ENCODE measurements at places on chromosomes 2 and 18.

- no peak overlapping the region for H3K4me3 ChIP-seq
- peaks cover 26% of the 10 kb centered on the region for H3K4me1 ChIP-seq
- peaks cover 2% of the 10 kb centered on the region for H3K27me3 ChIP-seq
- no peaks in the 10 kb centered on the region for H3K36me3 ChIP-seq
- H3K27ac ChIP-seq = no peak overlapping the region
These were observed 5.0 kb downstream of the NT5DC4 start for GRCh38 chr2:112725545-112726457.

DNA sequence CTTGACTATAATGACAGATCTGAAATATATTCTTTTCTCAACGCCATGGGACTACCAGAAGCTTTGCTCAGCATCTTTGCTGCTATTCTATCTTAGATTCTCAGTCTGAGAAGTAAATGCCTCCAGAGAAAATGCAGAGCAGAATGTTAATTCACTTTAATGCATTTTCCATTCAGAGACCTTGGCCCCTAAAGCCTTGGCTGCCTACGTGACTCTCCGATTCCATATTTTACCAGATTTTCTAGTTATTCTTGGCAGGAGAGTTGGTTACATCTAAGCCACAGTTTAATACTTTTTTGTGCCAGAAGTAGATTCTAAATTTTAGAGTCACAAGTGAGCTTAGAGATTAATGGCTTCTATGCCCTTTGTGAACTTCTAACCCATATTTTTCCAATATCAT, 837.1 kb upstream of the POU3F3 start:
- no peak overlapping the region for H3K4me3 ChIP-seq
- no peaks in the 10 kb centered on the region for H3K36me3 ChIP-seq
- no peaks in the 10 kb centered on the region for H3K4me1 ChIP-seq
- no peaks in the 10 kb centered on the region for H3K27me3 ChIP-seq
- H3K27ac ChIP-seq = no peak overlapping the region
- no peak for DNase-seq

DNA sequence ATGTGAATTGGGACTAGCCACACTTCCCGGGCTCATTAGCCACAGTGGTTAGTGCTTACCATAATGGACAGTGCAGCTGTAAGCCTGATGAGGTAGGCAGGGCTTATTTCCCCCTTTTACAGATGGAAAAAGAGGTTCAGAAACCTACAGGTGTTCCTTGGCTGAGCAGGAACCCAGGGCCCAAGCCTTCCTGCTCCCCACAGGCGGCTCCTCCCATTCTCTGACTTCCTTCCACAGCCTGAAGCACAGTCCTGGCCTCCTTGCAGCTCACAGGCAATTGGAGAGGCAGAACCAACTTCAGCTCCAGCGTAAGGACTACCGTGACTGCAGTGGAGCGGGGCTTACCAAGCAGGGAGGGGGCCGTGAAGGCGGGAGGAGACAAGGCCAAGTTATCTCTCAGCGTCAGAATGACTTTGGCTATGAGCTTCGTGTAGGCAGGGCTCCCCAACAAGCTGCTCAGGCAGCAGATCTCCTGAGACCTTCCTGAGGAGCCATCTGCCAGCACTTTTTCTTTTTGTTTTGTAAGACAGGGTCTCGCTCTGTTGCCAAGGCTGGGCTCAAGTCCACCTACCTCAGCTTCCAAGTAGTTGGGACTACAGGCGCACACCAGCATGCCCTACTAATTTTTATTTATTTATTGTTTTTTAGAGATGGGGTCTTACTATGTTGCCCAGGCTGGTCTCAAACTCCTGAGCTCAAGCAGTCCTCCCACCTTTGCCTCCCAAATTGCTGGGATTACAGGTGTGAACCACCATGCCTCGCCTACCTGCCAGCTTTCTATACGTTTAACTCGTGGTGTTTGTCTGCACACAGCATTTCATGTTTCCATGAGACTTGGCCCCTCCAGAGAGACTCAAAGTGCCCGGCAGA, 34.2 kb upstream of the NT5DC4 start:
- peaks cover 28% of the 10 kb centered on the region for H3K4me1 ChIP-seq
- H3K27ac ChIP-seq = no peak overlapping the region
- no peaks in the 10 kb centered on the region for H3K27me3 ChIP-seq

DNA sequence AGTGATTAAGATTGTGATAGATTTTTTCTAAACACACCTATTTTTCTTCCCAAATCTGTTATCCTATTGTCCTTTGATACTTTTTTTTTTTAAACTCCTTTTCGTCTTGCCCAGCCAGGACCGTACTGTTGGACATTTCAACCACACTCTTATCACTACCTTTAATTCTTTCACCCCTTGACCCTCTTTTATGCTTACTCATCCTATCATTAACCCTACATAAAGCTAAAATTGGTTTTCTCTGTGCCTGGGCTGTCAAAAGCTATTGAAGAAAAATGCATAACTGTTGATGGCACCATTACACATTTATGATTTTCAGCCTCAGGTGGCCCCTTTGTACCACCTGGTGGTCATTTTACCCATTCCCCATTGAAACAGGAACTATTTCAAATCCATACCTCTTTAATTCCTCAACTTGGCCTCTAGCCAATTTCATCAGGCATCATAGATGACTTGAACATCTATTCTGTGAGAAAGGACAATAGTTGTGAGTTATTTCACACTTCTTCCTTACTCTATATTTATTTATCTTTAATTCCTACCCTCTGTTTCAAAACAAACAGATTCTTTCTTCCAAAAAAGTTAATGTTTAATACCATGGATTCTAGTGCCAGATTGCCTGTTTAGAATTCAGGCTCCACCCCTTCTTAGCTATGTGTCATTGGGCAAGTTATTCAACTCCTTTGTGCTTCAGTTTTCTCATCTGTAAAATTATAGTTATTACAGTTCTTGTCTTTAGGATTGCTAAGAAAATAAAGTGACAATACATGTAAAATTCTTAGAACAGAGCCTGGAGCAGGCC, 258.6 kb downstream of the CAMKMT start:
- H3K36me3 ChIP-seq = no peaks in the 10 kb centered on the region
- H3K27ac ChIP-seq = no peak overlapping the region
- H3K4me3 ChIP-seq = no peak overlapping the region
- H3K27me3 ChIP-seq = no peaks in the 10 kb centered on the region
- no peak for DNase-seq
- H3K4me1 ChIP-seq = peaks cover 2% of the 10 kb centered on the region

DNA sequence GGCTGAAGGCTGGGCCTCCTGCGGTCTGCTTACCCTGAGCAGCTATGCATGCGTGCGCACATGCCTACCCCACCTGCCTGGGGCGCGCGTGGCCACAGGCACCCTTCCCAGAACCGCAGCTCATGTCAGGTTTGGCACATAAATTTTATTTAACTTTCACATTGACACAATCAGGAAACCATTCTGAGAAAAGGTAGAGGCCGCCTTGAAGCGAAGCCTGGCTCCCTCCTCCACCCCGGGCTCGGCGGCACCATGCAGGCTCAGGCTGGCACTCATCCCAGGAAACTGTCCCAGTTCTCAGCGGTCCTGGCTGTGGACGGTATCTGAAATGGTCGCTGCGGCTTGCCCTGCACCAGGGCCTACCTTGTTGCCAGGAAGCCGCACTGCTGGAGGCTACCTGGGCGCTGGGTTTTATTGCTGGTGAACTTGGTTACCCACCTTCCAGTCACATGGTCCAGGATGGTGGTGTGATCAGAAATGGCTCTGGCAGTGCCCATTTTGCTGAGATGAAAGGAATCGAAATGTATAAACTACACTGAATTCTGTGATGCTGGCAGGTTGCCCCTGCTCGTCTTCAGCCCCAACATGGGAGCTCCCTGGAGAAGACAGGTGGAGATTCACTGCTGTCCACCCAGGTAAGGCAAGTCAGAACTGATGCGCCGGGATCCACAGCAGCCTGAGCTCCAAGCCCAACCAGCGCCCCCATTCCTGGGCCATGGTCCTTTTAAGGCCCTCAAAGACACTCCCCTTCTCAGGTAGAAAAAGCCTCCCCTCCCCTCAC, 25.5 kb downstream of the CHST10 start:
- H3K27me3 ChIP-seq = no peaks in the 10 kb centered on the region
- no peaks in the 10 kb centered on the region for H3K4me1 ChIP-seq
- no peak overlapping the region for H3K27ac ChIP-seq
- H3K4me3 ChIP-seq = no peak overlapping the region
- H3K36me3 ChIP-seq = no peaks in the 10 kb centered on the region
- no peak for DNase-seq

DNA sequence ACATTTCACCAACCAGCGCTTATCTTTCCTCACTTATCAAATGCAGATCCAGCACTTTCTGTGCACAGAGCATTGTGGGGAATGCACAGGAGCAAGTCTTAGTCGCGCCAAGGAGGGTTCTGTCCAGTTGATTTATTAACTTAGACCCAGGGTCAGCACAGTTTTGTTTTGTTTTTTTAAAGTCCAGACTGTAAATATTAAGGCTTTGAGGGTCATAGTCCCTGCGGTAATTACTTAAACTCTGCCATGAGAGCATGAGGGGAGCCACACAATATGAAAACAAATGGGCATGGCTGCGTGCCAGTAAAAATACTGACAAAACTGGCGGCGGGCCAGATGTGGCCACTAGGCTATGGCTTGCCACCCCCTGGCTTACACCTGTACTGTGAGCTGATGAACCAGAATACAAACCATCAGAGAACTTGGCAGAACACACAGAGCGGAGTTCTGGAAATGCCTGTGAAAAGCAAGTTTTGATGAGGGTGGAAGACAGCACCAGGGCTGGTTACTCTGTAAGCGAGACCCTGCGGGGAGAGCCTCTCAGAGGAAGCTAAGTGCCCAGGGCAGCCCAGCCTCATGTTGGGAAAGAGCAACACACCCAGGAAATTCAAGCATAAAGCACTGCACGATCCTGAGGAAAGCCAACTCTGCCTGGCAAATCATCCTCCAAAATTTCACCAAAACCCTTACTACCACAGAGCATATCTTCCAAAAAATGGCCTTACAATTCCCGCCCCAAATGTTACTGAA, 43.6 kb downstream of the L3MBTL4 start:
- no peaks in the 10 kb centered on the region for H3K36me3 ChIP-seq
- H3K27ac ChIP-seq = no peak overlapping the region
- H3K4me3 ChIP-seq = no peak overlapping the region
- no peak for DNase-seq
- H3K27me3 ChIP-seq = no peaks in the 10 kb centered on the region
- H3K4me1 ChIP-seq = no peaks in the 10 kb centered on the region

DNA sequence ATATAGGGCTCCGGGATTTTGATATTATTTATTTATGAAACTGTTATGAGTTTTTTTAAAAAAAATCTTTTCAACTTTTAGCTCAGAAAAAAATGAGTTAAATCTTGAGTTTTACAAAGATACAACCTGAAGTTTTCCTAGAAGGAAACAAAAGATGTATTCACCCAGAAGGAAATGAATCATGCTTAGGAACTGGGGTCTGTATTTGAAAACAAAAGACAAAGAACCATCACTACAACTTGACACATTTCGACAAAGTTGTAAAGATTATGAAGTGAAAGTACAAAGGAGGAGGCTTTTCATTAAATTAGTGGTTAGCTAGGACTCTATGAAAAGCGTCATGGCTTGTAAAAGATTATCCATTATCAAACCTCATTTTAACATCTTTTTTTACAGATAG, 143.3 kb downstream of the PDE1A start:
- H3K27ac ChIP-seq = no peak overlapping the region
- H3K4me3 ChIP-seq = no peak overlapping the region
- H3K27me3 ChIP-seq = no peaks in the 10 kb centered on the region
- no peaks in the 10 kb centered on the region for H3K36me3 ChIP-seq
- no peaks in the 10 kb centered on the region for H3K4me1 ChIP-seq

- H3K36me3 ChIP-seq = peaks cover 11% of the 10 kb centered on the region
- no peak for DNase-seq
- no peaks in the 10 kb centered on the region for H3K27me3 ChIP-seq
- no peak overlapping the region for H3K27ac ChIP-seq
- peaks cover 8% of the 10 kb centered on the region for H3K4me1 ChIP-seq
- H3K4me3 ChIP-seq = no peak overlapping the region
These were observed 150.8 kb downstream of the PTRHD1 start for GRCh38 chr2:24642351-24642750.

GRCh38 chr2:134910763-134911399, 7.7 kb upstream of the CCNT2 start:
- H3K36me3 ChIP-seq = peaks cover 2% of the 10 kb centered on the region
- no peak for DNase-seq
- no peak overlapping the region for H3K4me3 ChIP-seq
- H3K27me3 ChIP-seq = peaks cover 10% of the 10 kb centered on the region
- H3K27ac ChIP-seq = no peak overlapping the region

DNA sequence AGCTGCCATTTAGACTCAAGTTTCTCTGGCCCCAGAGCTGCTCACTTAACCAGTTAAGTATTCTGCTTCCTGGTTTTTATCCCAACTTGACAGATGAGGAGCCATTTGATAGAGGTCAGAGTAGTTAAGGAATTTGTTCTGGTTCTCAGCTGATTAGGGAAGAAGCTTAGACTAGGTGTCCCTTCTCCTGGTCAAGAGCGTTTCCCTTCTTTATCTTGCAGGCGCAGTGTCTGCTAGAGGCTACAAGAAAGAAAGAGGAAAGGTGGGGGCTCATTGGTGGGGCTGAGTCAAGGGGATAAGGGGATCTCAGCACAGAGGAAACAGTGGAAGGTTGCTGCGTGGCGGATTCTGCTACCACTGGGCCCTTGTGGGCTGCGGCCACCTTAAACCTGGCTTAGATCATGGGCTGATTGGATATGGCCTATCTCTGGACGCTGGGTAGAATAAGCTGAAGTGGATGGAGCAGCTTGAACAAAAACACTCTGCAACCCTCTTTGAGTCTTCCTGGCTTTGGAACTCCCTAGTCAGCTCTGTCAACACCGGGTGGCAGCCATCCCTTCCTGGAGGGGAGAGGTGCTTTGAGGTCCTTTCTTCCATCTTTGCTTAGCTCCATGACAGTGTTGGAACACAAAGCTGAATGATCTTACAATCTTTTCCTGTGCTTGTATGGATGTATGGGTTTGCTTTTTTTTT, 70.8 kb downstream of the QPCT start:
- no peaks in the 10 kb centered on the region for H3K4me1 ChIP-seq
- H3K36me3 ChIP-seq = no peaks in the 10 kb centered on the region
- H3K27me3 ChIP-seq = peaks cover 17% of the 10 kb centered on the region
- no peak overlapping the region for H3K27ac ChIP-seq

DNA sequence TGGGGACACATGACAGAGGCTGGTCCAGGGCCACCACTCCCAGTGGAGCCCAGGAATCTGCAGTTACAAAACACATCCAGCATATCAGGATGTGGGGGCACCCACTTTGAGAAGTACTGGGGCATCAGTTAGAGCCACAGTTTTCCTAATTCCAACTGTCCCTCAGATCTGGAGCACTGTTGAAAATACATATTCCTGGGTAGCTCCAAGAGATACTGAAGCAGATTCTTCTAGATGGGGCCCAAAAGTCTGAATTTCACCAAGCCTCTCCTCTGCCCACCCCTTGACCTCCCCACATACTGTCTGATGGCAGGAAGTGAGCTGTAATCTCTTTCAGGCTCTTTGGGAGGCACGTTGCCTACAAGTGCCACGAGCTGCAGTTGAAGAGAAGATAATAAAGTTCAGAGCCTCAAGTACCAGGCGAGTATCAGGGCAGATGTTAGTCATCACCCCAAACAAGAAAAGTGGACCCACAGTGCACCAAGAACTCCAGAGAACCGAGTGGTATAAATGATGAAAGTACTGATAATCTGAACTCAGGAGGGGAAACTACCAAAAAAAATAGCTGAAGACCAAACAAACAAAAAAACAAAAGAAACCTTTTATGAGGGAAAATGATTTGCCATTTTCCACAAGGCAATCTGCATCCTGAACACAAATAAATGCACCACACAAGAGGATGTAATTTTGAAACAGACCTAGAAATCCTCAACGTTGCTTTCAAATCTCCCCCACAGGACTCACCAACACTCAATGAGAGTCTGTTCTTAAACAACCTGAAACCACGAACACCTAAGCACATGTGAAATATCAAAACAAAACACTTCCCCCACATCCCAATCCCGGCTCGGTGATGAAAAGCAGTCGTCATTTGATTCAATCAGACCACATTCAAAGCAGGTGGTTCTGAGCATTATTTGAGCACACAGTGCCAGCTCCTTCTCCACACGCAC, 98.7 kb downstream of the TCF4 start:
- H3K4me3 ChIP-seq = peak overlapping the region; percentile 43
- peaks cover 20% of the 10 kb centered on the region for H3K4me1 ChIP-seq
- peaks cover 28% of the 10 kb centered on the region for H3K27me3 ChIP-seq
